Hair follicular keratinocyte (primary cell): ENCODE measurements at places on chromosomes 12 and 14. TPM values are rescaled to one million over a fixed set of nuclear protein-coding genes. Genes with fewer than 3 reads are reported as not detected.

MORN3 gene
- total RNA-seq = 1.6 TPM in 1 of 2 replicates, not detected in the other

SLC25A47 gene
- not detected in 2 replicates for total RNA-seq

PPP1R36 gene
- total RNA-seq = 1.8 and 2.6 TPM in 2 replicates

AKAP3 gene
- 0.62 and 1.2 TPM in 2 replicates for total RNA-seq

DTX1 gene
- not detected in 2 replicates for total RNA-seq

KRT82 gene
- not detected in 2 replicates for total RNA-seq

SPTB gene
- total RNA-seq = not detected in 2 replicates

KERA gene
- not detected in 2 replicates for total RNA-seq

GALNT4 gene
- total RNA-seq = 4.5 and 5.9 TPM in 2 replicates

SYNDIG1L gene
- total RNA-seq = not detected in 2 replicates

KCNC2 gene
- total RNA-seq = not detected in 2 replicates

FAM181A gene
- total RNA-seq = 0.80 TPM in 1 of 2 replicates, not detected in the other

NOVA1 gene
- not detected in 2 replicates for total RNA-seq

VTI1B gene
- total RNA-seq = 47.2 and 51.3 TPM in 2 replicates

NUDT14 gene
- 10.4 and 17.0 TPM in 2 replicates for total RNA-seq

LRP6 gene
- 7.4 TPM in 2 replicates for total RNA-seq

GAS2L3 gene
- 5.4 and 9.0 TPM in 2 replicates for total RNA-seq

MYO1A gene
- total RNA-seq = not detected in 2 replicates
